Stimulated activated CD8-positive, alpha-beta memory T cell treated with anti-CD3 and anti-CD28 coated beads, Interleukin-4, amount 100 ng/mL, for 24 hours (primary cell): ENCODE measurements at places on chromosomes 6 and 20.

DNA sequence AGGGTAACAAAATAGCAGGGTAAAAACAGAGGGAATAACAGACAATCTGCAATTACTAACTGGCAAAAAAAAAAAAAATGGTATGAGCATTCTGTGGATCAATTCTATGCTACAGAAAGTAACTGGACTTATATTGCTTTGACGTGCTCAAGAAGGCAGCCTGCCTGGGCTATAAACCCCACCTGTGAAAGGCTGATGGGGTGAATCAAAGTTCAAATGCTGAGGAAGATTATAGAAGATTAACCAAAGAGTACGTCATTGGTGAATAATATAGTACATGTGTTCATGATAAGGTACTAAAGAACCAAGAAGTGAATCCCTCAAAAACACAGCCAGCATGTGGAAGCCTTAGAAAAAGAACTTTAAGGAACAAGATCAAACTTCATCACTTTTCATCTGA, 441.9 kb upstream of the PTCHD4 start:
- DNase-seq = no peak

DNA sequence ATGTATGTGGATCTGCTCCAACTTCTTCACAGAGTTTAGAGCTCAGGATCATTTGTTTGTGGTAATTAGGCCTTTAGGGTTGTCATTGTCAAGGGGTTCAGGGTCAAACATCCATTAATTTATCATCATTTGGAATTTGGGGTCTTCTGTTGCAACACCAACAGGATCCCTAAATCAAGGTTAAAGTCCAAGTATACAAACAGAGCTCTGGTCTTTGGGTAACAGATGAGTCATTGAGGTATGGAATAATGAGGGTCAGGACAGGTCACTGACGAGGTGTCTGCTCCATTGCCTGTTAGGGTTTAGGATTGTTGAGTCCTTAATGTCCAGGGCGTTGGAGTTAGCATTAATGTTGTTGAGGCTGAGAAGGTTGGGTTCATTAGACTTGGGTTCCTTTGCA, 47.6 kb downstream of the PRND start:
- DNase-seq = no peak

- no peak for DNase-seq
These were observed 59.9 kb downstream of the MACROD2 start for GRCh38 chr20:14055127-14055742.

GRCh38 chr6:1047981-1048541, 263.8 kb upstream of the FOXQ1 start:
- no peak for DNase-seq

DNA sequence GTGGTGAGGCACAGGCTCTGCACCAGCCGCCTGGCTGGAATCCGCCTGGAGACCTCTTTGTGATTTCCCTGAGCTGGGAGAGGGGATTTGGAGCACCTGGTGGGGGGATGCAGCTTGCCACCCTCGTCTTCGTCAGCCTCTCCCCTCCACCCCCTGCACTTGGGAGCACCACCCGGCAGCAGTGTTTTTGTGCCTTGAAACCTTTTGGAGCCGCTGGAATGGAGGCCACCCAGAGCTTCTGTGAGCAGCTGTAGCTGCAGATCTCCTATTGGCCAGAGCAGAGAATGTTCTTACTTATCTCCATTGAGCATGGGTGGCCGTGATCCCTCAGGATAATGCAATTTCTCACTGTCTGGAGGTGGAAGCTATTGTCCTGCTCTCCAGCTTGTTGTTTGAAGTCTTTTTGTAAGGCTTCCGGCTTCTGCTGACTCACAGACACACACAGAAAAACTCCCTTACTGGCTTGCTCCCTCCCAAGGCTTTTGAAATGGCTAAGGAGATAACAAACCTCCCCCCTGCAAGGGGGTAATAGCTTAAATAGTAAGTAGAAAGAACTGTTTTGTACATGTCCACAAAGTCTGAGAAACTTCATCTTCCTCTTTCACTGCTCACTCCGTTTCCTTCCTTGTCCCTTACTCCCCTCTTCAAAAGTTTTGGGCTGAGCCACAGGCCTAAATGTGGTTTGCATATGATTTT, 271.2 kb downstream of the PRL start:
- DNase-seq = no peak

- DNase-seq = no peak
These were observed 1.3 kb downstream of the MAS1 start for GRCh38 chr6:159892053-159892452.

DNA sequence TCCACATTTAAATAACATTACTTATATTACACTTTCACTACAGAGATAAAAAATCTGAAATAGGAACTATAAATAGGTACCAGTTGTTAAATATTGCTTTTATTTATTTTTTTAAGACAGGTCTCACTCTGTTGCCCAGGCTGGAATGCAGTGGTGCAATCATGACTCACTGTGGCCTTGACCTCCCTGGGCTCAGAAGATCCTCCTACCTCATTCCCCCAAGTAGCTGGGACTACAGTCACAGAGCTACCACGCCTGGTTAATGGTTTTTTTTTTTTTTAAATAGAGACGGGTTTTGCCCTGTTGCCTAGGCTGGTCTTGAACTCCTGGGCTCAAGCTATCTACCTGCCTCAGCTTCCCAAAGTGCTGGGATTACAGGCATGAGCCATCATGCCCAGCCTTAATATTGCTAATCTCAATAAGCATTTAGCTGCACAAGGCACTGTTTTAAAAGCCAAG, 17.3 kb downstream of the EEF1E1 start:
- DNase-seq = no peak

- DNase-seq = no peak
These were observed 69.3 kb downstream of the MDN1 start for GRCh38 chr6:89750338-89750737.

DNA sequence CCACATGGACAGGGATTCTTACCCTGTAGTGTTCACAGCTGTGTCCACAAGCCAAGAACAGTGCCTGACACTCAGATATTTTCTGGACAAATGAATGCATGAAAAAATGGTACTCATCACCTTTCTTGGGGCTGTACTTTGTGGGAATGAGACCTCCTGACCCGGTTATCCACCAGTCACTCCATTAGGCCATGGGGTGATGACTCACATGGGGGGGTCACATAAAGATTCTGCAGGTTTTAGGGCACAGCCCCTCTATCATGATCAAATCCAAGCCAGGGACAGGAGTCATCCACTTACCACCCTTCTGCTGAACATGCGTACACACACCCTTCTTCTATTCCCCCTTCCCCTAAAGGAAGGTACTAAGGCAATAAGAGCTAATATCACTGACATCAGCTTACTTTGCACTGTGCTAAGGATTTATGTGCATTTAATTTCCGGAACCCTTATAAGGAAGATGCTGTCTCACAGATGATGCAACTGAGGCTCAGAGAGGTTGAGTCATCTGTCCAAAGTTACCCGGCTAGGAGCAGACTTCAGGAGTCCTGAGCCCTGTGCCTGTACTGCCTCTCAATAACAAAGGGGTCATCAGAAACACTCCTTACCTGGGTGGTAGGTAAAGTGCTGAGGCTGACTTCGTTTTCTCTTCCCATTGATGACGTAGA, 107.8 kb downstream of the NFATC2 start:
- DNase-seq = no peak

DNA sequence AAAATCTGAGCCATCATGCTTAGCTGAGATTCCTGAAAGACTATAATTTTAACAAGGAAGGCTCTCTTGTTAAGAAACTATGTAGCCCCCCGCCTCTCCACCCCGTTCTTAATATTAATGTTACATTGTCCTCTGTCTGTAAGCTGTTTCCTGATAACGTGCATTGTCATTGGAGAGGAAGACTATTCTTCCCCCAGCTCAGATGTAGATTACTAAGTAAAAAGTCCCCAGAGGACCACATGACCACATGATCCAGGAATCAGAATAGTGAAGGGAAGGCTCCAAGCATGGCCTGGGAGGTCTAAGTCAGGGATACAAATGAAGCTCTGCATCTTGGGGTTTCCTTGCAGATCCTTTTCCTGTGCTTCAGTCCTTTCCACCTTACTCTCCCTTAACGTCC, 106.4 kb downstream of the JARID2 start:
- DNase-seq = no peak

DNA sequence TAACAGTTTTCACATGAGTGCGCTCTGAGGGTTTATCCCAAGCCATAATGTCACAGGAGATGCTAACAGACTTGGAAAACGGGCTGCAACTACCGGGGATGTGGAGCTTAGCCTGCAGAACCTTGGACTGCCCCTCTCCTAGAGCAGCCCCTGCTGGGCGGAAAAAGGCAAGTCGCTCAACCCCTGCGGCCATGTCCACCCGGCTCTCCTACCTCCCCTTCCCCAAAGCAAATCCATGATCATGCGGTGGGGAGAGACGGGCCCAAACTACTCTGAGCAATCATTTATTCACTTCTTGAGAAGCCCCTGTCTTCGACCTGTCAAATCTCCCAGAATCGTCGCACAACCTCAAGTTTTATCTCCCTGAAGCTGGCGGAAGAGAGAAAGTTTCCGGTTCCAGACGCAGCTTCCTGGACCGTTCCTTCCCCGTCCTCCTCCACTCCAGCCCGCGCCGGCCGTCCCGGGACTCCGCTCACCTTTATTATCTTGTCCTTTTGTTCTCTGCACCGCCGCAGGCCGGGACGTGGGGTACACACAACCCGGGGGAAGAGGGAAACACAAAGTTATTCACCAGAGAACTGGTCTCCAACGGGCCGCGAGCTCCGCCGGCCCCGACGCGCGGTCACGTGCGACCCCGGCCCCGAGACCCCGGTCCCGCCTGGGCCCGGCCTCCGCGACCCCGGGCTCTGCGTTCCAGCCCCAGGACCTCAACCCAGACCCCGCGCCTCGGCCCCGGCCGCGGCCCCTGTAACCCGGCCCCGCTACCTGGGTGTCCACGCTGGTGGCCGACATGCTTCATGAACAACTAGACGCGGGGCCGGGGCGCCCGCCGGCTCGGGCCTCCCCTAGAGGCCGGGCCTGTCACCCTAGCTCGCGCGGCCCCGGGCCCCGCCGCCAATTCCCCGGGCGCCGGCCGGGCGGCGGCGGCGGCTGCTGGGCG, 560 bp downstream of the YTHDF1 start:
- DNase-seq = no peak

GRCh38 chr6:107386340-107386739, 73.0 kb downstream of the PDSS2 start:
- no peak for DNase-seq

DNA sequence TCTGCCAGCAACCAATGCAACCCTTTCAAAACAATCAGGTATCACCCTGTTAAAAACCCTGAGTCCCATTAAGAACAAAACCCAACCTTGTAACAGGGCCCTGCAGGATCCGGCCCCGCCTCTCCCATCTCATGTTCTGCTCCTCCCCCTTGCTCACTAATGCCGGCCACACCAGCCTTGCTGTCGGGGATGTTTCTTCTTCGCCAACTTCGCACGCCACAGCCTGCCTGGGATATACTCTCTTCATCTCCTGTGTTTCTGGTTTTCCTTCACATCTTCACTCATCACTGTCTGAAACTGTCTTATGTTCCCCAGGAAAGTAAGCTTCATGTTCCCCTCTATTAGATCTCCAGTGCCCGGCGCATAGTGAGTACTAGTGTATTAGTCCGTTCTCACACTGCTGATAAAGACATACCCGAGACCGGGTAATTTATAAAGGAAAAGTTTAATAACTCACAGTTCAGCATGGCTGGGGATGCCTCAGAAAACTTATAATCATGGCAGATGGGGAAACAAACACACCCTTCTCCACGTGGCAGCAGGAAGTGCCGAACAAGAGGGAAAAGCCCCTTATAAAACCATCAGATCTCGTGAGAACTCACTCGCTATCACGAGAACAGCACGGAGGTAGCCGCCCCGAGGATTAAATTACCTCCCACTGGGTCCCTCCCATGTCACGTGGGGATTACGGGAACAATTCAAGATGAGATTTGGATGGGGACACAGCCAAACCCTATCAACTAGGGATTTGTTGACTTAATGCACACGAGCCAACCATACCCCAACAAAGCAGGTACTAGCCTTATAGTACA, 5.1 kb downstream of the TP53RK start:
- DNase-seq = no peak

DNA sequence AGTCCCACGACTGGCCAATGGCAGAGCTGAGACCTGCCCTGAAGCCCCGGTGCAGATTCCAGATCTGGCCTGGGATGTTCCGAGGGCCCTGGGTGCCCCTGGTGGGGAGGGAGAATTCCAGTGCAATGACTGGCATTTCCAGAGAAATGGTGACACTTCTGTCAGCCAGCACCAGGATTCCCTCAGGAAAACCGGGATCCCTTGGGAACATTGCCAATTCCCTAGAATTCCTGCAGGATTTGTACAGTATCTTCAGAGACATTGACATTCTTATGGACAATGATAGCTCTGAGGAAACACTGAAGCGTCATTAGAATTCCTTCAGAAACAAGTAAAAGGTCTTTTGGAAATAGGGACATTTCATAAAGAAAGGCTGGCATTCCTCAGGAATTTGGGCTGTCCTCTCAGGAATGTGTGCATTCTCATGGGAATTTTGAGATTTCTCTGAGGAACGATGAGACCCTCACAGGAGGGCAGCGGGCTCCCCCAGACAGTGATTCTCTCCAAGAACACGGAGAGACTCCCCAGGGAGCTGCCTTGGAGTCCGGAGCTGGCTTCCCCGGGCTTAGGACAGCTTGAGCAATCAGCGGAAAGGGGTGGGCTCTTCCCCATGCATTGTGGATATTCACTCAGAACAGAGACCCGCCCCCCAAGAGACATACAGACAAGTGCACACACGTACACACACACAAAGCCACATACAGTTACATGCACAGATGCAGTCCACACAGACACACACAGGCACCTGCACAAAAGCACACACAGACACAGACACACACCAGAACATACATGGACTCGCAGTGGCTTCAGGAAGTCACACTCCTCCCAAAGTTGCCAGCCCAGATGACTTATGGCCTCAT, 35.2 kb upstream of the BPIFA2 start:
- no peak for DNase-seq

DNA sequence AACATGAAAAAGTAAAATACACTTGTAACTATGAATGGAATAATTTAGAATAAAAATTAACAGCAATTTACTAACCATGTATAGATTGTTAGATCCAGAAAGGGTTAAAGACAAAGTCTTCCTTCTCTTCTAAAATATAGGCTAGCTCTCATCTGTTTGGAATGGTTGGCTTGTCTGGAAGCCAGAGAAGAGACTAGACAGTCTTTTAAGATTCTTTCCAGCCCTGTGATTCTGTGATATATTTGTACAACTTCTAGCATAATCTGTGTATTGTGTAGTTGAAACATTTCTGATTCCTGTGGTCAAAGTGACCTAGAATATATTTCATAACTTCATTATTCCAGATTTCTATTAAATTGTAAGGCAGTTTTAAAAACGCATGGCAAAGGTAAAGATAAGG, 196.6 kb downstream of the UST start:
- no peak for DNase-seq

- no peak for DNase-seq
These were observed 166.5 kb downstream of the GMDS start for GRCh38 chr6:2078888-2079287.

GRCh38 chr20:37600486-37600885, 72.8 kb upstream of the BLCAP start:
- DNase-seq = no peak

DNA sequence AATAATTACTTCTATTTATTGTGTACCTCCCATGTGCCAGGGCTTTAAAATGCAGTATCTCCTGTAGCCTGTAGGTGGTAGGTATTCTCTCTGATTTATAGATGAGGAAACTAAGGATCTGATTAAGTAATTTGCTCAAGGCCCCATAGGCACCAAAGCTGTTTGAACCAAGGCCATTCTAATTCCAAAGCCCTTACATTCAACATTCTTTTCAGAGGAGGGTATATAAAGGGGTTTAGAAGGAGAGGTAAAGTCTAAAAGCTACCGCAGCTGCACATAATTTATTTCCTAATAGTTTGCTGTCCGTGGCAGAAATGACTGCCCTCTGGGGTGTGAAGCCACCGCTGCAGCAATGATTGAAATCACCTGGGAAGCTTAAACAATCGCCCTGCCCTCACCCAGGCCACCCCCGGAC, 95.0 kb upstream of the FAM8A1 start:
- DNase-seq = no peak
